CD4-positive, alpha-beta T cell treated with Interleukin-2 at 100 ng/mL for 4 hours (primary cell): ENCODE measurements at places on chromosomes 6 and 20.

DNA sequence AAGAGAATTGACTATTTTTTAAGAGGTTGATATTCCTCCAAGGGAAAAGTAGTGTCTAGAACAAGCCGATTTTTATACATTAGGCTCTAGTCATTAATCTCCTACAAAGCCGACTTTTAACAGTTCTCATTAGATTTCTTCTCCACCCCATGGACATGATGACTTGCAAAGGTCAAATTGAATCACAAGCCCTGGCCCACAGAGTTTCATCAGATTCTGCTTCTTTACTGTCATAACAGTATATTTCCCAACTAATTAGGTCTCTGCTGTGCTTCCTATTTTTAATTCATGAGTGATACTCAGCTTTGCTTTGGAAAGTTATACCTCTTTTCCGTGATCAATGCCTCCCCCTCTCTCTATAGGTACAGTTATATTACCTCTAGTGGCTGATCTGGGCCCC is 90.6 kb upstream of the ADGRB3 start:
- no peak for DNase-seq

DNA sequence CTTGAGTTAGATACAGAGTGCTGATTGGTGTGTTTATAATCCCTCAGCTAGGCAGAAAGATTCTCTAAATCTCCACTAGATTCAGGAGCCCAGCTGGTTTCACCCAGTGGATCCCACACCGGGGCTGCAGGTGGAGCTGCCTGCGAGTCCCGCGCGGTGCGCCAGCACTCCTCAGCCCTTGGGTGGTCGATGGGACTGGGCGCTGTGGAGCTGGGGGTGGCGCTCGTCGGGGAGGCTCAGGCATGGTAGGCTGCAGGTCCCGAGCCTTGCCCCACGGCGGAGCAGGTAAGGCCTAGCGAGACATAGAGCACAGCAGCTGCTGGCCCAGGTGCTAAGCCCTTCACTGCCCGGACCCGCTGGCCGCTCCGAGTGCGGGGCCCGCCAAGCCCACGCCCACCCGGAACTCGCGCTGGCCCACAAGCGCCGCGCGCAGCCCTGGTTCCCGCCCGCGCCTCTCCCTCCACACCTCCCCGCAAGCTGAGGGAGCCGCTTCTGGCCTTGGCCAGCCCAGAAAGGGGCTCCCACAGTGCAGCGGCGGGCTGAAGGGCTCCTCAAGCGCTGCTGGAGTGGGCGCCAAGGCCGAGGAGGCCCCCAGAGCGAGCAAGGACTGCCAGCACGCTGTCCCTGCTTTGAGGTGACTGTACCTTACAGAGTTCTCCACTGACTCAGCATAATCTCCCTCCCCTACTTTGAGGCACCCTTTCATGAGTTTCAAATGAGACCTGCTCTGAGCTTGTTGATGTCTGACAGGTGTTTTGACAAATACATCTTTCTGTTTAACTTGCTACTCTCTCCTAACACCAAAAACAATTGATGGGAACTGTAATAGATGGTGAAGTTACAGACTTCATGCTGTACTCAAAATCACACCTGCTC is 3.9 kb upstream of the SSR1 start:
- DNase-seq, result no peak

- no peak for DNase-seq
Measured at GRCh38 chr6:101806241-101806640, 412.7 kb downstream of the GRIK2 start.

DNA sequence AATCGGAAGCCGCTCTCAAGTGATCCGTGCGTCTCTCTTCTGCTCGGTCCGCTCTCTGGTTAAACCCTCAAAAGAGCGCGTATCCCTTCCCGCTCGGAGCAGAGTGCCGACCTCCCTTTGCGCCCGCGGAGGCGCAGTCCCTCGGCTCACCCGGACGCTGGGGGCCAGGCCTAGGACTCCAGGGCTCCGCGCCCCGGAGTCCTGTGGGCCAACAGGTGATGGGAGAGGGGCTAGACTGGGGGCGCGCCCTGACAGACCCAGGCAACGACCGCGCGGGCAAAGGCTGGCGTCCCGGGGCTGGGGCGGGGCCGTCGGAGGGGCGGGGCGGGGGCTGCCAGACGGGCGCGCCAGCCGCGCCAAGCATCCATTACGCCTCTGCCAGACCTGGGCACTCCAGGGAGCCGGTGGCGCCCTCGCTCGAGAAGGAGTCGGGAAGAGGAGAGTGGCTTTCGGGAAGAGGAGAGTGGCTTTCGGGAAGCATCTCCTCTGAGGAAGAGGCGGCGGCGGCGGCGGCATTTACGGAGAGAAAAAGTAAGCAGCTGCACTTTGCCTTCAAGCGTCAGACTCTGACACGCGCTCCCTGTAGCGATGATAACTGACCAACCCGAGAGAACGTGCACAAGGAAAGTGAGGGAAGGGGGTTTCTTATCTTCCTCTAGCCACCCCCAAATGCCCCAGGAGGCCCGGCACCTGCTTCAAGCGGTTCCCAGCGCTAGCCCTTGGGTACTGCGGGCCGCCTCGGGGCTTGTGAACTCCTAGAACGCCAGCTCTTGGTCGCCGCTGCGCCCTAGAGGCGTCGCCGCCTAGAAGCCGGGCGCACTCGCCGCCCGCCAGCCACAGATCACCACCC is 2.6 kb downstream of the EPHA7 start:
- DNase-seq, result no peak

DNA sequence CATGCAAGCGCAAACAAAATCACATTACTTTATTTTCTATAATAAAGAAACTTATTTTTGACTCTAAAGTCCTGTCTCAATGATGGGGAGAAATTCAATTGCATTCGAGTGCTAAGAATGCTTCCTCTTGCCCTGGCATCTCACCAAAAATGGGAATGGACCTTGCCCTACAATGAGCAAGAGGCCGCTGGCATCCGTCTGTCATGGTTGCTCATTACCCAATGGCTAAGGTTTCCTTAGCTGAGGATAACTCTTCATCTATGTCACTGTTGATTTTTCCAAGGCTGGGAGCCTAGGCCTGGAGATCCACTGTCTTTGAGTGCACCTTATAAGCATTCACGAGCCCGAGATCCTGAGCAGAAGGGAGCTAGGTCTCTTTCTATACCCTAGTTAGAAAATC is 471.3 kb upstream of the NRSN1 start:
- no peak for DNase-seq

DNA sequence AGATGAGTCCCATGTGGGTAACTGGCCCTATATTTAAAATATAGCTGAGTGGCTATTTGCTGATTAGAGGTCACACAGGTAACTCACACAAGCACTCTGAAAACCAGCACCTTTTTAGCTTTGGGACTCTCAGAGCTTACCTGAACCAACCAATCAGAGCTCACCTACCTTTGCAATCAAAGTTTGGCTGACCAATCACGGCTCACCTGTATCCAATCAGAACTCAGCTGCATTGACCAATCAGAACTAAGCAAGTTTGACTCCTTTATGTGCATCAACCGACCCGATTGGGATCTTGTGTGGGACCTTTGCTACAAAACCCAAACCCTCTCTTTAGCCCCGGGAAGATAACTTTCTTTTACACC is 106.8 kb upstream of the NXT1 start:
- no peak for DNase-seq

GRCh38 chr6:113047932-113048331 is 700.8 kb downstream of the RFPL4B start:
- DNase-seq, result no peak

GRCh38 chr20:20102716-20103258 is 50.5 kb downstream of the CFAP61 start:
- DNase-seq, result no peak

- no peak for DNase-seq
Measured at GRCh38 chr6:139648430-139649000, 274.1 kb upstream of the CITED2 start.

GRCh38 chr6:137958811-137959565 is 91.9 kb downstream of the TNFAIP3 start:
- DNase-seq, result no peak

GRCh38 chr6:113735491-113735890 is 121.7 kb upstream of the MARCKS start:
- no peak for DNase-seq

DNA sequence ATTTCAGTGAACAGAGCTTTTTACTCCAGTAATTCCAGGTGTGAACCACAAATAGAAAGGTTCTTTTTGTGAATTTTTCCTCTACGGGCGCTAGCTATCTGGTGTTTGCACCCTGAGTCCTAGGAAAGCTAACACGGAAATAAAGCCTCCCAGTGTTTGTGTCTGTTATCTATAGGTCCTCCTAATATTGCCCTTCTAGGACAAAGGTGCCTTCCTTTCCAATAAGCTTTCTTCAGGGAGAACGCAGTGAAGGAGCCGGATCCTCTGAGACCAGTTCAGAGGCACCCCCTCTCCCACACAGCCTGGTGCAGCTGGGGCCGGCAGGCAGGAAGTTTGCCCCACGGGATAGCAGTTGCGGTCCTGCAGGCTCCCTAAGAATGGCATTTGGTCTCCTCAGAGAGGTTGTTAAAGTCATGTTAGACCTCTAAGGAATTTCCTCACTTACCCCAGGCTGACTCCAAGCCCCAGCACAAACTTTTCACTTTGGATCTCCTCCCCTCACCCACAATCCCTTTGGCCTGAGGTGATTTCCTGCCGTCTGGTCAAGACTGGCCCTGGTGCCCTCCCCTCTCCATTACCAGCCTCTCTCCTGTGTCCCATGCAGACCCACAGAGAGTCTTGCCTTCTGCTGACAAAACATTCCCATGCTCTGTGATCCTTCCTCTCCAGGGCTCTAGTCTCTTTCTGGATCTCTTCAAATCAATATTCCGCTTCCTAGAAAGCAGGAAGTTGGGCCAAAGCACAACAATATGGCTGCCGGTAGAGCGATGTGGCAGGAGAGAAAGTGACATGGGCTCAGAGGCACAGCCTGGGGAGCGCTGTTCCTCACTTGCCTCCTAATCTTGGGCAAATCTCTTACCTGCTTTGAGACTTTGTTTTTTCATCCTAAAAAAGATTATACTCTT is 126.0 kb downstream of the MOXD1 start:
- no peak for DNase-seq

DNA sequence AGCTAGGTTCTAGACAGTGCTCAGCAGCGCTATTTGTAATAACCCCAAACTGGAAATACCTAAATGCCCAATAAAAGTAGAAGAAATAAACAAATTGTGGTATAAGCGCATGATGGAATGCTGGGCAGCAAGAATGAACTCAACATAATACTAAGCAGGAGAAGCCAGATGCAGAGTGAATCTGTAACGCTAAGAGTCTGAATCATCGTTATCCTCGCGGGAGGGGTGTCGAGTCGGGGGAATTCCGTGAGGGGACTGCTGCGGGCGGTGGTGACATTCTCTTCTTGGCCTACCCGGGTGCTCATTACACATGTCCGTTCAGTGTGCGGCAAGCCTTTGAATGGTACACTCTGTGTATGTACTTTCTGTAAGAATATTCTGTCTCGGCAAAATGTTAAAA is 83.7 kb downstream of the SULF2 start:
- no peak for DNase-seq

- DNase-seq, result peak; percentile 75
Measured at GRCh38 chr6:13355999-13356785, 27.9 kb upstream of the TBC1D7 start.

- no peak for DNase-seq
Measured at GRCh38 chr20:55439070-55439469, 566.2 kb downstream of the CBLN4 start.

- DNase-seq, result no peak
Measured at GRCh38 chr6:74931558-74931957, 274.3 kb downstream of the COL12A1 start.

- DNase-seq, result no peak
Measured at GRCh38 chr6:36066817-36067216, 39.2 kb downstream of the MAPK14 start.

DNA sequence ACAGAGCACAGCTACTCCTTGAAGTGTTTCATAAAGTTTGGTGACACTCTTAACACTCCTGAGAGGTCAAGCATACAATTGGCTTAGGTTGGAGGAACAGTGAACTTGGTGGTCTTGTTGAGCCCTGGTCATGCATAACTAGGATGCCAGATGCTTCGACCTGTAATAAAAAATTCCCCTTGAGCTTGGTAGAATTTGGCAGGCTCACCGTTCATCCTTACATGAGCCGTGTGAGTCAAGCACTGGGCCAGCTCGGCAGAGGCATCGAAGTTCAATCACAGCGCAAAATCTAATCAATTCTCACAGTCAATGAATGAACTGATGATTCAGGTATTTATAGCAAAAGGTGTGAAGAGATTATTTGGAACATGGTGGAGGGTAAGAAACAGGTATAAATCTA is 33.7 kb downstream of the CYP24A1 start:
- no peak for DNase-seq

DNA sequence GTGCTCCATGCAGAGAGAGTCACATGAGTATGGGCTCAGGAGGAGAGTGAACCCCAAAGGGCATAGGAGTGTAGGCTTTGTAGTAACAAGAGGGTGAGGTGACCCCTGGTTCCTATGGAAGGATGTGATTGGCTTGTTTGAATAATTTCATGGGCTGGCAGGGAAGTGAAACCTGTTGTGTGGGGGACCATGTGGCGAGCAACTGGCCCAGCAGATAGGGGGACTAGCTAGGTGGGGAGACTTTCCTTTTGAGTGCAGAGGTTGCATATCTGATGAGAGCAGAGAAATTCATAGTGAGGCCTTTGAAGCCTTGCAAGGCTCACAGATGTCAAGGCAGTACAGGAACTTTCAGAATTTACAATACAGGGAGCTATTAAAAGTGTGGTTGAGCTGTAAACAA is 247.9 kb upstream of the SLC35B3 start:
- no peak for DNase-seq

- no peak for DNase-seq
Measured at GRCh38 chr20:57308451-57309271, 20.9 kb upstream of the SPO11 start.

GRCh38 chr20:36745234-36745926 is 510 bp downstream of the NDRG3 start:
- peak; percentile 19 for DNase-seq

- DNase-seq, result no peak
Measured at GRCh38 chr20:34755367-34755766, 51.2 kb downstream of the TP53INP2 start.

- no peak for DNase-seq
Measured at GRCh38 chr6:131244942-131245341, 109.7 kb downstream of the AKAP7 start.

DNA sequence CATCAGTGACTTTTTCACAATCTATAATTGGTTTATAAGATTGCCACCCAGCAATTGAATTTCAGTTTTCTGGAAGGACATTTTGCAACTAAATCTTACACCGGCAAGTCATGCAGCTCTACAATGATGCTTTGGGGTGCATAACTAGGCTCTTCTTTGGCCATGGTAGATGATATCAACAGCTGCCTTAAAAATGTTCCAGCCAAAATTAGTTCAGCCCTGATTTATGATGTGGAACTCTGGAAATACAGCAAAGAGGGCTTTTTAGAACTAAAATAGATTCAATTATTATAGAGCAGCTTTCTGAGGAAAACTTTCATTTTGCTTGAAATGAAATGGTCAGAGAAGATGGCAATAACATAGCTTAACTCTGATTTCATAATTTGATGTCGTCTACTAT is 18.4 kb upstream of the MCM9 start:
- no peak for DNase-seq
